GM04503 (cell line): ENCODE measurements at places on chromosomes 7 and 10.

DNA sequence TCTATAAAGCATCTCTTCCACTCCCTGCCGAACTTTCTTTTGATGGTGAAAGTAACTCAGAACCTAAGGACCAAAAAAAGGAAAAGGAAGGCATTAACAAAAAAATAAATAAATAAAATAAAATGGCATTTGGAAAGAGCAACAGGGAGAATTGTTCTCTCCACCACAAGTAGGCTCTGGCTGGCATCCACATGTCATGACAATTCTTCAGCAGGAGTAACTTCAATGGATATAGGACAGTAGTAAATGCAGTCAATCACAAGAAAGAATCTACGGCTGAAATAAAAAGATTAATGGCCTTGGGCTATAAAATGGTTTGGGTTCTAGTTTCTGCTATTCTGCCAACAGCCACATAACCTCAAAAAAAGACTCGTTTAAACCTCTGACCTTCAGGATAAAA, 23.9 kb downstream of the NCAPG2 start:
- no peak for DNase-seq

- DNase-seq = no peak
Measured at GRCh38 chr10:44818041-44818649, 93.0 kb upstream of the TMEM72 start.

- DNase-seq = no peak
Measured at GRCh38 chr10:80700252-80700651, 162.6 kb downstream of the SH2D4B start.

GRCh38 chr10:95559471-95559870, 1.7 kb downstream of the SORBS1 start:
- no peak for DNase-seq

DNA sequence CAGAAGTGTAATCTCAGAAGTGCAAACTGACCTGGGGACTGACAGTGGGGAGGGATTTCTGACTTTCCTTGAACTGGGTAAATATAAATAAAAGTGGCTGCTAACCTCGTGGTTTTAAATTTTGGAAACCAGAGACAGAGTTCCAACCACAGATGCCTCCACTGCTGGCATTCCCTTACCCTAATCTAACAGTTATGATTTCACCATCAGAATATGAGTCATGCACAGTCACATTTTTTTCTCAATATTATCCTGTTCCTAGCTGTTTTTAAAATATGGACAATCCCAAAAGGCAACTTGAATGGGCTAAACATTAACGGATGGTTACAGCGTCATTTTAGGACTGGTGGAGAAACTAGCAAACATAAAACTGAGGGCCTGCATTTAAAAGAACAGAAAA, 264.3 kb upstream of the INHBA start:
- peak; percentile 55 for DNase-seq

- DNase-seq = peak; percentile 80
Measured at GRCh38 chr7:44678471-44679179, 70.0 kb upstream of the ZMIZ2 start.

DNA sequence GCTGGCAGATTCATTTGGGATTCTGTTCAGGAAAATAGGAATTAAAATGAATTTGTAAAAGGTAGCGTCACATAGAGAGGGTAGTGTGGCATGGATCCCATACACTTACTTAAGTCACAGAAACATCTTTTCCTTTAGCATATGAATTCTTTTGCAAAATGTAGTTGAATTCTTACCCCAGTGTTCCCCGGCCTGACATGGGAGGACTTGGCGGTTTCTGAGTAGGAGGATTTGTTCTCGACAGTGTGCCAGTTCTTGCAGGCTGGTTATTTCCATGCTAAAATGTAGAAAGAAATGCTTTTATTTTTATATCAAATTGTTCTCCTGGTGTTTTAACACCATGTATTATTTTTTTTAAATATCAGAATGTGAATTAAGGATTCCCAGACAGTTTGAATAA, 72.6 kb downstream of the PDSS1 start:
- DNase-seq = no peak

GRCh38 chr10:130954326-130954905, 357.1 kb downstream of the TCERG1L start:
- DNase-seq = no peak
